ENCODE measurements at places on chromosomes 3 and 15. TPM values are rescaled to one million over a fixed set of nuclear protein-coding genes. Genes with fewer than 3 reads are reported as not detected.
A peak's percentile ranks its signal among the peaks of the same experiment; 100 is the strongest.

DNA sequence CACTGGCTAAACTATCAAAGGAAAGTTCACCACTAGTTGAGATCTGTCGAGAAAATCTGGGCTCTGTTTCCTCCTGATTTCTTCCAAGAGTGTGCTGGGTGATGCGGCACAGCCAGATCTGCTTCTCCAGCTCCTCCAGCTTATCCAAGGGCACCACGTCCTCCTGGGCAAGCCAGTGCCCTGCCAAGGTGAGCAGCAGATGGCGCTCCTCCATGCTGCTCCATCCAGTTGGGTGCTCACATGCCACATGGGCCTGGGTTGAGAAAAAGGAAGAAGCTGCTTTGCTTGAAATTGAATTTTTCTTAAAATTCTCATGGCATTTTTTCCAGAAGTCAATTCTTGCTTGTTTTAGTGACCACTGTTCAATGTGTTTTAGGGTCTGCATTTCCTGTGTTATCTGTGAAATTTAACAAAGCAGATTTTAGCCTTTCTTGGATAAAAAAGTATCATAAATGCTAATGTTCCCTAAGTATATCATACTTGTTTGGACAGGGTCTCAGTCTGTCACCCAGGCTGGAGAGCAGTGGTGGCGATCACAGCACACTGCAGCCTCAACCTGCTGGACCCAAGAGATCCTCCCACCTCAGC lies 47.3 kb downstream of the EIF3J start:
- peak; percentile 59 for DNase-seq

Gene THRB
- 0.69 TPM for total RNA-seq

- peak; percentile 96 for DNase-seq
These were observed 2.7 kb upstream of the KNSTRN start for GRCh38 chr15:40379853-40380252.

GRCh38 chr3:18656866-18657265 lies 231.7 kb upstream of the SATB1 start:
- no peak for DNase-seq

DNA sequence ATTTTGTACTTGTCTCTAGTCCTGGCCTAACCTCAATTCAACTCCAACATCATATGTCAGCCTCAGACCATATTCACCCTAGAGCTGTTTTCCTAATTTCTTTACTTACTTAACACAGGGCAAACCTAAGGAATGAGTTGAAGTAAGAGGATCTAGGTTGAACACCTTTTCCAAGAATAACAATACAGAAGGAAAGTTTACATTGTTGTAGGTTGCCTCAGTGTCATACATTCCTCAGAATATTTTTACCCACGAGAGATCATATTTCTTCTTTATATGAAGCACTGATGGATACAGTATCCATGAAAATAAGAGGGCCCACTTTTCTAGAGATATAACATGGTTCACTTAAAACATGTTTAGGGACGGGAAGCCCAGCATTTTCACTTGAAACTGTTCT lies 369.5 kb downstream of the CNTN6 start:
- no peak for DNase-seq

Gene PLA2G4F
- not detected for total RNA-seq

GRCh38 chr15:39251413-39252133 lies 329.3 kb upstream of the THBS1 start:
- DNase-seq, result peak; percentile 52

Gene B3GNT5
- 21.6 TPM for total RNA-seq

DNA sequence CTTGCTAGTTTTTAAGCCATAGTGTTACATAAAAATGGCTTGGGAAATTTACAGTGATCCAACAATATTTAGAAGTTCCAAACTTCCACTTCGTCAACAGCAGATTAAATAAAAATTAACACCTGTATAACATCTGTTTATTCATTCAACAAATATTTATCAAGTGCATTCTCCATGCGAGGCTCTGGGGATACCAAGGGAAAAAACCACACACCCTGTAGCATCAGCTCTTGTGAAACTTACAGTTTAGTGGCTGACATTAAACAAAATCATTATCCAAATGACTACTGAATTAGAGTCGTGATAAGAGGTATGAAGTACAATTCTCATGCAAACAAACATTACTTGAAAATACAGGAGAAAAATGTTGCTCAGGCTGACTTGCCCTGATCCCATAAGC lies 122.9 kb downstream of the DLG1 start:
- no peak for DNase-seq

Gene CCR8
- total RNA-seq, result not detected

- no peak for DNase-seq
These were observed 88.8 kb downstream of the CACNA1D start for GRCh38 chr3:53583161-53583690.

DNA sequence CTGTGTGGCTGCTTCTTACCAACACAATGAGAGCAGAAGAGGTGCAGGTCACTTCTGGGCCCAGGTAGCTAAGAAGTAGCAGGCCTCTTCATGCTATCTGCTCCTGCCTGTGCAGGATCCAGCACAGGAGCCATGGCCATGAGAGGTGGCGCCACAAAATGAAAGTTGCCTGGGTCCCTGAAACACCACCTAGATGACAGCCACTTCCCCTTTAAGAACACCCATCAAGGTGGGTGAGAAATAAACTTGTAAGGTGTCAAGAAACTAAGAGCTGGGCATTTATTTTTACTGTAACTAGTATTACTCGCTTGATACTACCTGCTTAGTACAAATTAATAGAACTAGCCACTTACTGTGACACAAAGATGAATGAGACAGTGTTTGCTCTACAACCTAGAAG lies 484.6 kb upstream of the TBL1XR1 start:
- no peak for DNase-seq

Gene C3orf85
- total RNA-seq, result not detected

DNA sequence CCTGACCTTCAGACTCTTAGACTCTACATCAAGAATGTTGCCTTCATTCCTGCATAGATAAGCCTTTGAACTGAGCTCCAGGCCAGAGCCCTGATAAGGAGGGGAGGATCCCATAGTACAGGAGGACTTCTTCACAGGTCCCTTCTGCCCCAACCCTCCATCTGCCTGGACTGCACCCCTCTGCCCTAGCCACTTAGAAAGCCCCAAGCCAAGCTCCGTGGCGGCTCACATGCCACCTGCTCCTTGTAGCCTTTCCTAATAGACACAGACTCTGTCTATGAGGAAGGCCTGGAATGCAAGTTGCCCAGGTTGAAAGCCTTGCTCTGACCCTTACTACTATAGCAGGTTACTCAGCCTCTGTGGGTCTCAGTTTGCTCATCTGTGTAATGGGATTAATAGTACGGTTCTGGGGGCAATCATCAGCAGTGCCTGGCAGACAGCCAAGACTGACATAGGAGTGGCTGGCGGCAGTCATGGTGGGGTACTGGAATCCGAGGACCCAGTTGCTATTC lies 11.6 kb downstream of the PCSK6 start:
- DNase-seq, result no peak

DNA sequence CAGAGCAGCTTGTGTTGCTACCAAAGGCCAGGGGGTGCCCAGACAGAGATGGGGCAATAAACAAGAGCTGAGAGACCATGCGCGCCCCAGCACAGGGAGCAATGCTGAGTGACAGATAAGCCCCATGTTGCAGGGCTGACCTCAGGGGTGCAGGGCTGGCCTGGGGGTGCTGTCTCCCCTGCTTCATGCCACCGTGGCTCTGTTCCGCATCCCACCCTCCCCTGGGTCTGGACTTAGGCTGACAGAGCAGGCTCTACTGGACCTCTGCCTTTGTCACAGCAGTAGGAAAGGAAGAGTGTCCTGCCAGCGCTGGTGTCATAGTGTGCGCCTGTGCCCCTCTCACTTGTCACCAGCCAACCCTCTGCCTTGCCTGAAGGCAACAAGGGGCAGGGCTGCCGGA lies 67.4 kb upstream of the IQSEC1 start:
- no peak for DNase-seq

DNA sequence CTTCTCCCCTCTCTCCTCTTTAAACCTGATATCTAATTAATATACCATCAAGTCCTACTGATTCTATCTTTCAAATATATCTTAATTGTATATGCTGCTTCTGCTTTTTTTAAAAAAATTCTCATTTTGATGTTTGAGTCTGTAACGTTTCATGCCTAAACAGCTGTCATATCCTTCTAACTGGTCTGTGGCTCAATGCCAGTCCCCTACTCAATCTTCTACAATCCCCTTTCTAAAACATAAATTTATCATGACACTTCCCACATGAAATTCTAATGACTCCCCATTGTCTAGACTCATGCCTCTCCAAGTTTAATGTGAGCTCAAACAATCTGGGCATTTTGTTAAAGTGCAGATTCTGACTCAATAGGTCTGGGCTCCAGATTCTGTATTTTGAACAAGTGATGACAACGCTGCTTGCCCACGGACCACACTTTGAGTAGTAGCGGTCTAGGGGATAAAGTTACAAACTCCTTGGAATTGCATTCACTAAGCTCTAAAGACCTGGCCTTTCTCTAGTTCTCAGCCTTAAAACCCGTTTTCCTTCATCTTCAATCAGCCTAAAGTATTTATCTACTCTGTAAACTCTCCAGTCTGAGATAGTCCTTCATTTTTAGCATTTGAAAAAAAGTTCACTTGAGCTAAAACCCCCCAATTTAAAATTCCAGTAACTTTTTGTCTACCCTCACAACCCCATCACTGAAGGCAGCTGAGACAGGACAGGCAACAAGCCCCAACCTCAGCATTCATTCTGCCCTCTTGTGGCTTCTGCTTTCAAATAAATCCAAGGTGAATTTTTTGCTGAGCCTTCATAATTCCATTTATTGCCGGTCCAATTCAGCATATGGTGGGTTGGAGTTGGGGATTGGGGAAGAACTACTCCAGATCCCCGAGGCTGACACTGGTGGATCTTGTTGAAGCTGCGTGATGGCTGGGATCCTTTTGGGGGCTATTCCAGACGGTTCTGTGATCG lies 88.1 kb upstream of the THRB start:
- DNase-seq, result peak; percentile 8

DNA sequence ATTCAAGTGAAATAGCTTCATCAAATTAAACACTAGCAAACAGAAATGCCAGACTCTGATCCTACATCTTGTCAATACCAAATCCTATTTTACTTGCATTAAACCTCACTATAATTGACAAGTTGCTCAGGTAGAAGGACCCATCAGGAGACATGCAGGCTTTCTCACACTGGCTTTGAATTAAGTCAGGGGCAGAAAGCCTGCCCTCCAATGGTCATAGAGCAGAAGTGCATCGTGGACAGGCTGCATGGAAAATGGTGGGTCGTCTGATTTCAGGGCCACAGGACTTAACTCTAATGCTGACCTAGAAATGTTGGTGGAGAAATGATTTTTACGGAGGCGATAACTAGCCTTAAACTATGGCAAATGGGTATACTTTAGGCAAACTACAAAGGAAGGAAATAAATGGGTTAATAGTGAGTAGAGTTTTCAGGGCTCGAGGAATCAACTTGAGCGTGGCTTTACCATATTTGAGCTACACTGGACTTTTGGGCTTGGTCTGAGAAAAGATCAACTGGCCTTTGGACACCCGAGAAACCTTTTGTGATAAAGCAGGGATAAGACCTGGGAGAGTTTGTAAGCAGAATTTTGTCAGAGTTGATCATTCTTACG lies 283.9 kb downstream of the GRM7 start:
- peak; percentile 36 for DNase-seq

DNA sequence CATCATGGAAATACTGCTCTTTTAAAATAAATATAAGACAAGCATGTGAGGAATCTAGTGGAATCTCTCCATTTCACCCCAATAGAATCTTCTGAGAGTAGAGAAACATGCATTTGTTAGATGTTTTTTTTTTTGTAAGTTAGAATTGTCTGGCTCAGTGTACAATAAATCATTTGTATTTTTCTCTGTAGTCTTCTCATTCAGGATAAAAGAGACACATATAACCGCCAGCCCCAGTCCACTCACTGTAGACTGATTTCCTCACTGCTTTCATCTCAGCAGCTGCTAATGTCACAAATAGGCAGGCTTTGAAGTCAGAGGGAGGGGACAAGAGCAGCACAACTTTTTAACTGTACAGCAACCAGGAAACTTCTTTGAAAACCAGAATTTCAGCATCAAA lies 140.2 kb upstream of the RBMS3 start:
- DNase-seq, result no peak

Gene CASR
- not detected for total RNA-seq

GRCh38 chr3:36367912-36368573 lies 12.3 kb upstream of the STAC start:
- no peak for DNase-seq

DNA sequence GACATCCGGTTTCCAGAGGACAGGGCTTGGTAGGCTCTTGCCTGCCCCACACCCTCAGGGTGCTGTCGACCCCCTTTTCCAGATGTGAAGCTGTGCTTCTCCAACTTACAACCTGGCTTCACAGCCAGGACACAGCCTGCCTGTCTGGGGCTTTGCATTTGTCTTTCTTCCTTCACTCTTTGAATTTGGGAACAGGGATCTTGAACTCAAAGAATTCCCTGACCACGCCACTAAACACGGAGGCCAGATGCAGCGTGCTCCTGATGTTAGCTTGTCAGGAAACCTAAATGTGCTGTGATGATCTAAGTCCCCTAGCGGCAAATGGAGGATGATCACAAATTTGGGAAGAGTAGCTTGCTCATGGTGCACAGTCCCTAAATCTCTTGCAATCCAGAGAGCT lies 244.8 kb upstream of the RGMA start:
- no peak for DNase-seq

Gene GP5
- total RNA-seq, result not detected

GRCh38 chr3:11716573-11717290 lies 73.0 kb upstream of the VGLL4 start:
- no peak for DNase-seq

GRCh38 chr3:194488055-194488742 lies 1.4 kb upstream of the ATP13A3 start:
- DNase-seq, result peak; percentile 33

Gene RAB6B
- 0.51 TPM for total RNA-seq

GRCh38 chr3:128859630-128860029 lies 19.8 kb upstream of the ACAD9 start:
- peak; percentile 35 for DNase-seq

- DNase-seq, result no peak
These were observed 651.8 kb upstream of the SGO1 start for GRCh38 chr3:20837676-20838302.

DNA sequence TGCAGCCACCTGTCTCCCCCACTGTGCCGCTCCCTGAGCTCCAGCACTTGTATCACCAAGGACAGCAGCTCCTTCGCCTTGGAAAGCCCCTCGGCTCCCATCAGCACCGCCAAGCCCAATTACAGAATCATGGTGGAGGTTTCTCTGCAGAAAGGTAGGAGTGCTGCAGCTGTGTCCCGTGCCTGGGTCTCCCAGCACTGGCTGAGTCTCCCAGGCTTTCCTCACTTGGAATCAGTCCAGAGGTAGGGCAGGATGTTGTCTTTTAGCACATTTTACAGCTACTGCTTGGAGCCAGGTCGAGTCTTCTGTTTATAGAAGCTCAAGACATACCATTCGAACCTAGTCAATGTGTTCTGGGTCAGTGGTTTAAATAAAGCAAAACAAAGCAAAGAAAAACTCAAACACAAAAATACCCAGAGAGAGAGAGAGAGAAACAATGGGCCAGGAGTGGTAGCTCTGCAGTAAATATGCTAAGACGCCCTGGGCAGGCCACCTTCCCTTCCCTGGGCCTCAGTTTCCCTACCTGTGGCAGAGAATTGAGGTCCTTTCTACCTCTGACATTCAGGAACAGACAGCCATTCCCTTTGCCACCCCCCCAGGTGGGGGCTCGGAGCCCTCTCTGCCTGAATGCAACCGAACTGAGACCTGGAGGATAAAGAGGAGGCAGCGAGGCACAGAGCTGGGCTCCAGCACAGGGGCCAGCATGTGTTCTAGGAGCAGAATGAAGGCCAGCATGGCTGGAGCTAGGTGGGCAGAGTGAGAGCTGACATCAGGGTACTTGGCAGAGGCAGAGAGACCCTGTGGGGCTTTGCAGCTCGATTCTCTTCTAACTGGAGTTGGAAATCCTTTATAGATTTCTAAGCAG lies 44.1 kb downstream of the STARD5 start:
- DNase-seq, result no peak

Gene ANKRD34C
- total RNA-seq, result 0.29 TPM

GRCh38 chr3:72008226-72008996 lies 223.5 kb upstream of the PROK2 start:
- DNase-seq, result peak; percentile 44
